Stimulated activated CD4-positive, alpha-beta T cell treated with anti-CD3 and anti-CD28 coated beads, Interleukin-4, amount 100 ng/mL, for 4 hours (primary cell): ENCODE measurements at places on chromosomes 5 and 9.

- no peak for DNase-seq
These were observed 41.9 kb upstream of the RNF38 start for GRCh38 chr9:36441966-36442365.

DNA sequence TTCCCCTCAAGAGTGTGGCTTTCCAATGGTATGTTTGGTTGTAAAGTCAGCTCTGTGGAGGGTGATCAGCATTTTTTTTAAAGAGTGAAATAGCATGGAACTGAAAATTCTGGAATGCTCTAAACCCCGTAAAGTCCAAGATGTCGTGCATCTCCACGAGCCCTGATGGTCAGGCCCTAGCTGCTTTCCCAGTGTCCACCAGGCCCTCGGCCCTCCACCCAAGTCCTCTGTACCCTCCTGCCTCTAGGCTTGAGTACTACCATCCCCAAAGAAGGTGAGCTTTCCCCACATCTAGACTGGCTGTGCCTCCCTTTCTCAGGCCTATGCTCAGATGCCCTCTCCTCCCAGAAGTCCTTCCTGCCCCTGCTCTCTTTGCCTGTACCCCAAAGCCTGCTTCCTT is 280.3 kb downstream of the GADD45G start:
- DNase-seq: no peak

GRCh38 chr5:172678902-172679301 is 37.8 kb downstream of the NEURL1B start:
- DNase-seq: no peak

DNA sequence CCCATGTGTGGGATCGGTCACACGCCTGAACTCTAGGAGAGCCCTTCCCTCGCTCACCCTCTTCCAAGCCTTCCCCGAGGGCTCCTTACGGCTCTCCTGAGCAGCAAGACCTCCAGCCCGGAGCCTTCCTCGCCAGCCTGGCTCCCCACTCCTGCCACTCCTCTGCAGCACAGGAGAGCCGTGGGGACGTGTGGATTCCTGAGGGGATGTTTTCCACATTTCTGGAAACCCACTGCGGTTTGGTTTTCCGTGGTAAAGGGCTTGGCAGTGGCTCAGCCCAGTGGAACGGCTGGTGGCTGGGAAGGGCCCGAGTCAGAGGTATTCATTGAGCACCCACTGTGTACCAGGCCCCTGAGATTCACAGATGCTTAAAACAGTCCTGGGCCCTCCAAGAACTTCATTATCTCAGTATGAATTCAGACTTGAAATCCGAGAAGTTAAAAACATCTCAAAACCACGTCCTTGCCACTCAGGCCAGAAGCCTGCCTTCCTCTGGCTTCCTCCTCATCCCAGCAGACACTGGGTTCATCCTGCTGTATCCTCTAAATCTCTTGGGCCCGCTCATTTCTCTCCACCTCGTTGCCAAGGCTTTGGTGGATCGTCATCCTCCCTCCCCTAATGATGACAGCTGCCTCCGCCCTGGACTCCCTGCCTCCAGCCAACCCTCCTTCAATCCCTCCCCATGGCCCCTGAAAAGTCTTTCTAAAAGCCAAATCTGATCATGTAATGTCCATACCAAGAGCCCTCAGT is 109.6 kb downstream of the FGF18 start:
- no peak for DNase-seq
